Activated T-cell treated with anti-CD3 and anti-CD28 coated beads, Interleukin-2, amount 50 U/mL, for 4 hours (primary cell): ENCODE measurements at places on chromosomes 3 and 15.
A peak's percentile ranks its signal among the peaks of the same experiment; 100 is the strongest.

DNA sequence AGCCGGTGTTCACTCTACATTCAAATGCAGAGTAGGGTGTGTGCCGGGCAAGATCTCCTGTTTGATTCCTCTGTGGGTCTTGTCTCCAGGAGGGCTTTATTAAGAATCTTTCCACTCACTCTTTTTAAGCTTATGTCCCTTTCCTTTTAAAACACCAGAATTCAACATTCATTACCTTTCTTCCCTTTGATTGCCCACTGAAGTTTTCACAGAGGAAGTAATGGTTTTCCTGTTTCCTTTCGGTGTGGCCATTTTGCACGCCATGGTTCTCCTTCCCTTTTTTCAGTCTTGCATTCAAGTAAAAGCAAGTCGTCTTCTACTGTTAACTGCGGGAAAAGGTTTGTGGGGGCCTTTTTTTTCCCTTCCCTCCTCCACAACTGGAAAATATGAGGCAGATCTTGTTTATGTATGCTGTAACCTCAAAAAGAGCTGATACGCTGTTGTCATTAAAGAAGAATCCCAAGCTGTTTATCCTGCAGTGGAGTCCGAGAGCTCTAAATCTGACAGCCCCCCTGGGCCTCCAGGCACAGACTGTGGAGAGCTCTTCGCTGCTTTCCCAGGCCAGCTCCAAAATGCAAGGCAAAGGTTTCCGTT is 40.5 kb downstream of the FILIP1L start:
- no peak for DNase-seq

- DNase-seq, result peak; percentile 18
Observed at GRCh38 chr3:192850451-192850981, 67.1 kb downstream of the MB21D2 start.

DNA sequence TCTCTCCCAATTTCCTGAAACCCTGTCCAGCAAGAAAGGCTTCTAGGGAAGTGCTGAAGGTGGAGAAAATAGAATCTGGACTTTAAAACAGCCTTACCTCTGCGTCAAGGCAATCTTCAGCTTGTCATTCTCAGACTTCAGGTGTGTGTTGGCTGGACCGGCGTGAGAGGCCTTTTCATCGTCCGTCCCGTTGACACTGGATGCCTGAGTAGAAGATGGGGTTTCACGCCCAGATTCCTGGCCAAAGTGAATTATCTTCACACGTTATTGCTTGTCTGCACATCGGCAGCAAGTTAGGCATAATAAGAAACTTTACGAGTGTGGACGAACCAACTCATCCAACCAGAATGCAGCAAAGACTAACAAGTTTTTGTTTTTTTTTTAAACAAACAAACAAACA is 49.5 kb downstream of the WHAMM start:
- DNase-seq, result no peak

GRCh38 chr3:49519916-49520385 is 34.3 kb upstream of the BSN start:
- no peak for DNase-seq

GRCh38 chr15:88834211-88834812 is 31.1 kb downstream of the ACAN start:
- peak; percentile 13 for DNase-seq
